ENCODE measurements at places on chromosomes 12 and 14. TPM values are rescaled to one million over a fixed set of nuclear protein-coding genes. Genes with fewer than 3 reads are reported as not detected.

Gene WNT1
- total RNA-seq: 0.60 TPM

Gene KRT77
- total RNA-seq: not detected

Gene OR10G2
- not detected for total RNA-seq

Gene ENDOU
- not detected for total RNA-seq

Gene NTS
- total RNA-seq: not detected

Gene RIPK3
- total RNA-seq: 13.2 TPM

Gene SLC16A7
- 29.1 TPM for total RNA-seq

Gene FAM181A
- not detected for total RNA-seq

Gene HPD
- total RNA-seq: not detected

Gene CARMIL3
- 1.7 TPM for total RNA-seq

Gene WSCD2
- not detected for total RNA-seq

Measured in activated T-helper 2 cell treated with anti-CD3 and anti-CD28 coated beads, Interferon-gamma antibody, Interleukin-2, Interleukin-4, amounts not matched to agents 10 μg/mL and 5 μg/mL and 100 μg/mL, durations not matched to agents 14 hours and 24 hours and 36 hours (primary cell).